NCI-H1105 treated with DMSO at 0.1 percent for 48 hours (cell line): ENCODE measurements at places on chromosomes 6 and 20.

GRCh38 chr6:127343809-127344659 is 625 bp upstream of the ECHDC1 start:
- DNase-seq, result peak; percentile 46

GRCh38 chr6:27800731-27801373 is 111.3 kb downstream of the OR2B2 start:
- no peak for DNase-seq

- DNase-seq, result no peak
Observed at GRCh38 chr20:503048-503737, 40.4 kb downstream of the CSNK2A1 start.

- DNase-seq, result no peak
Observed at GRCh38 chr6:161919691-161920090, 645.8 kb upstream of the AGPAT4 start.

DNA sequence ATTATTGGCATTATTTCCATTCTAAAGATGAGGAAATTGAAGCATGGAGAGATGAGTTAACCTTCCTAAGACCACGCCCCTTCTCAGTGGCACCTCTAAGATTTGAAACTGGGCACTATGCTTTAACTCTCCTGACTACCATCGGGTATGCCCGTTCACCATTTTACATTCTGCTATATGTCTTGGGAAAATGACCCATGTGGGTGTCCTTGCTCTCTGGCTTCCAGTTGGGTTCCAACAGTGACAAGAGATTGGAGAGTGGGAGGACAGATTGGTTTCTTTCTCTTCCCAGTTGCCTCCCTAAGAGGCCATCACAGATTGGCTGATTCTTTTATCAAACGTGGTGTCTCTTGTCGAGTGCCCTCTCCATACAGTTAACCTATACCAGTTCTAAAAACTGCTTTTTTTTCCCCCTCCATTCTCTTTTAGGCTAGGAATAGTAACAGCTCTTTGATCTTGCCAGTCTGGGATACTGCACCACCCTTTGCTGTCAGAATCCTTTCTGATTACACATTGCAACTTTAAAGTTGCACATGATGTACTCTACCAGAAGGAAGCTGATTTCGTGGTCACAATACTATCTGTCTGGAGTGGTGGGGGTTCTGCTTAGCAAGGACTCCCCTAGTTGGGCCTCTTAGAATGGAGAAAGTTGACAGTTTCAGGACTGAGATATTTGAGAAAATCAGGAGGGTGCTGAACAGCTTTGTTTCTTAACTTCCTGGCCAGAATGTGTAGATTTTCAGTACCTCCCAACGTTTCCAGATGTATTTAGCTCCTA is 88.0 kb upstream of the ELOVL5 start:
- DNase-seq, result no peak

DNA sequence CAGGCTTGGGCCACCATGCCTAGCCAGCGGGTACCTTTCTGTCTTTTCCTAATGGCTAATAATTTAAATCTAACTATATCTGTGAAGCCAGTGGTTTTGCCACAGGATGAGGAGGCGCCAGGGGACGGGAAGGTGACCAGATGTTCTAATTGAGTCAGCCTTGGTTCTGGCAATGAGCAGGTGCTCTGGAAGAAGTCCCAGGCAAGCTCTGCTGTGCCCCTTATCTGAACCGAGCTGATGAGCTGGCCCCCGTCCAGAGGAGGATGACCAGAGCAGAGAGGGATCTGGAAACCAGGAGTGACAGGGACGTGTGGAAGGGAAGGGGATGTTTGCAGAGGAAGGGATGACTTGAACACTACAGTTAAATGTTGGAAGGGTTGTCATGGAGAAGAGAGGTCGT is 46.7 kb downstream of the SLC35D3 start:
- no peak for DNase-seq
